B cell (primary cell): ENCODE measurements at places on chromosomes 6 and 20. TPM values are rescaled to one million over a fixed set of nuclear protein-coding genes. Genes with fewer than 3 reads are reported as not detected.

- DNase-seq = no peak
These were observed 217.1 kb downstream of the BMP7 start for GRCh38 chr20:57049296-57049695.

DNA sequence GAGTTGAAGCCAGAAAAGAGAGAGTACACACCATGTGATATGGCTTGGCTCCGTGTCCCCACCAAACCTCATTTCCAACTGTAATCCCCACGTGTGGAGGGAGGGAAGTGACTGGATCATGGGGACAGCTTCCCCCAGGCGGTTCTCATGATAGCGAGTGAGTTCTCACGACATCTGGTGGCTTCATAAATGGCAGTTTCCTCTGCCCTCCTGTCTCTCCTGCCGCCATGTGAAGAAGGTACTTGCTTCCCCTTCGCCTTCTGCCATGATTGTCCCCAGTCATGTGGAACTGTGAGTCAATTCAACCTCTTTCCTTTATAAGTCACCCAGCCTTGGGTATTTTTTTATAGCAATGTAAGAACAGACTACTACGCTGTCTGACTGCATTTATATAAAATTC lies 40.3 kb downstream of the TAF4 start:
- DNase-seq = no peak

- no peak for DNase-seq
These were observed 218.3 kb upstream of the CST7 start for GRCh38 chr20:24730750-24731149.

- DNase-seq = no peak
These were observed 95.3 kb downstream of the FOXO3 start for GRCh38 chr6:108655806-108656651.

DNA sequence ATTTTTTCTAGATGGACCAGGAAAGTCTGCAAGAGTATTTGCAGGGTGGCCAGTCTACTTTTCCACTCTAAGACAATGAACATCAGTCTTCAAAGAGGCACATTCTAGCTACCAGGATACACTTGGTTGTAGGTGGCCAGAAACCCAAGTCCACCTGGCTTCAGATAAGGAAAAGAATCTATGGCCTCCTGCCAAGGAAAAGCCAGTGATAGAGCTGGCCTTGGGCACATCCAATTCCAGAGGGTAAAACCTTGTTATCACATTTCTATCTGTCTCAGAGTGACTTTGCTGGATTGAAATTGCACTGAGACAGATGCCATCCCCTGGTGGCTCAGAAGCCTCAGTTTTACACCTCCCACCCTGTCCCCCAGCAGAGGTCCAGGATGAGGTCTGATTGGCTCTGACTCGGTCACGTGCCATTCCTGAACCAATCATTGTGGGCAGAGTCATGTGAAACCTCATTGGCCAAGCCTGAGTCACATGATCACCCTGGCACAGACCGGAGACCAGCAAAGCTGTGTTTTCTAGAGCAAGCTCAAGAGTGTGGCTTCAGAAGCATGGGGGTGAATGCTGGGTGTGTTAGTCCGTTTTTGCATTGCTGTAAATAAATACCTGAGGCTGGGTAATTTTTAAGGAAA lies 497.4 kb upstream of the SULF2 start:
- no peak for DNase-seq

Gene DAAM2
- not detected in 2 replicates for total RNA-seq

Gene MCUR1
- total RNA-seq = 10.6 and 11.2 TPM in 2 replicates

Gene MCHR2
- not detected in 2 replicates for total RNA-seq

Gene SLC17A9
- 33.0 and 44.6 TPM in 2 replicates for total RNA-seq

Gene SLC26A8
- total RNA-seq = not detected in 2 replicates

- DNase-seq = no peak
These were observed 182.0 kb downstream of the COL21A1 start for GRCh38 chr6:56065408-56065807.

DNA sequence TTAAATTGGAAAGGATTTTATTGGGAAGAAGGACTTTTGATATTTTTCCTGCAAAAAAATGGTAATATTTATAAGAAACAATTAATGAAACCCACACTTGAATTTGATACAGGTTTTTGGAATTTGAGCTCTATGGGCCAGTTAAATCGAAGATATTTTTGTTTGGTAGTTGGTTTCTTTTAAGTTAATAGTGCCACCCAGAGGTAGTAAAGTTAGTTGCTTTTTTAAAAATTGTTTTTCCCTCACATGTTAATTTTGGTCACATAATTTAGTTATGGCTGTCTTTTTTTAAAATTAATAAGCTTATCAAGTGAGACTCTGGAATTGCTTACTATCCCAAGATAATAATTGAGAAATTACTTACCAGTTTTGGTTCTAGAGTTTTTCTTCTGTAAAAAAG lies 7.1 kb downstream of the PRIM2 start:
- peak; percentile 20 for DNase-seq
